NCI-H510A (cell line): ENCODE measurements at places on chromosomes 13 and 19.

GRCh38 chr19:8457209-8457608, 12.4 kb downstream of the HNRNPM start:
- DNase-seq = no peak

DNA sequence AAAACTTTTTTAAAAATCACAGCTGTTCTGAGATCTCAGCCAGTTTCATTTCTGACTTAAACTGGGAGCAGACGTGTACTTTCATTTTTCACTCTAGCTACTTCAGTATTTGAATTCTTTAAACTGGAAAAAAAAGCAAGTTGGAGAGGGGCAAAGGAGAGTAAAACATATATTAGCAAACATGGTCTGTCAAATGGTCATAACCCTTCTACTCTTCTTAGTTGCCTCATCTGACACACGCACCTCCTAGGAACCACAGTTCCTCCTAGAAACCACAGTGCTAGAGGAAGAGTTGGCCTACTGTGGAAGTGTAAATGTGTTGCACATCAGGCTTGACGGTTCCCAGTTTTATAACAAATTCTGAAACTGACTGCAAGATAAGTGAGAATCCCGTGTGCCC, 47.2 kb downstream of the TM9SF2 start:
- DNase-seq = no peak

DNA sequence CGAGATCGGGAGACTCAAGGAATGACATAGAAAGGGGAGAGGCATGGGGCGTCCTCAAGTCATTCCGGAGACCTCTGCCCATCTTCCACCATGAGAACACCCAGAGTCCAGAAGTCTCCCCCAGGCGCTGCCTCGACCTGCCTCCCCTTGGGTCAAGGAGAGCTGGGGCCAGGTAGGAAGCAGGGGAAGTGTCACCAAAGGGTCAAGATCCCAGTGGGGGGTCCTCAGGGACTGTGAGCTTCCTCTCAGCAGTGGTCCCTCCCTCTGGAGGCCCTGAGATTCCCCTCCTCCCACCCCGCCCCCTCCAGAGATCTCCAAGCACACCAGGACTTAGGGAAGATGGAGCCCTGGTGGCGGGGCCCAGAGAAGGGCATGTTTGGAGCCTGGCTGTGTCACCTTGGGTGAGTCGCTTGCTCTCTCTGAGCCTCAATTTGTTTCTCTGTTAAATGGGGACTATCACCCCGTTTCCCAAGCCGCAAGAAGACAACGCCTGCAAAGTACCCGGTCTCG, 919 bp downstream of the DACT3 start:
- DNase-seq = no peak

DNA sequence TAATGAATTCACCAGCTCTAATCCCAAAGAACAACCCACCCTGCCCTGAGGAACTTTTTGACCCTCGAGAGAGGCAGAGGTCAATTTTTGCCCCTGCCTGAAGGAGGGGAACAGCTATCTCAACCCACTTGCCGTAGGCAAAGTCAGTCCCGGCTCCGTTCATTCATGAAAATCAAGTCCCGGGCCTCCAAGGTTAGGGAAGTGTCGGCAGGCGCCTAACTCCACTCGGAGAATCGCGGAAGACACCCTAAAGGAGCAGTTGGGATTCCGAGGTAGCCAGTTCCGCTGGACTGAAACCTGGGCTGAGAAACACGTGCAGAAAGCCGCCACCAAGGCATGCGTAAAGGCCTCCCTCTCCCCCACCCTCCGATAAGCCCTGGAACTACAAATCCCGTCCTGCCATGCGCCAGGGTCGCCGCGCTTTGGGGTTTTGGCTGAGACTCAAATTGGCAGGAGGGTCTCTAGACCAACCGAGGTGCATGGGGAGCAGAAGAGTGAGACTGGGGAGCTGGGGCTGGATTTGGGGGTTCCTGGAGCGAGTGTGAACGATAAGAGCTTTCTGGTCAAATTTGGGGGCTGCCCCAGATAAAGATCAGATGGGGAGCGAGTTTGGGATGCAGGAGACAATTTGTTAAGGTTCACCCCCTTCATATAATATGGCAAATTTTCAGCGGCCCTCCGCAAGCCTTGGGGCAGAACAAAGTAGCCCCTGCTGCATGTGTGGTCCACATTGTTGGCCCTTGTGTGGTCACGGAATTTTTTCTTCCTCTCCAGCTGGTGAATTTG, at the start of gene TNPO2:
Gene TNPO2, minus strand, starts transcription at position 292 of the 786 bp plus-strand sequence. CDS start 2,955 bp downstream, outside the sequence.
- DNase-seq = no peak

GRCh38 chr19:35006999-35007365, 6.9 kb downstream of the GRAMD1A start:
- DNase-seq = no peak

DNA sequence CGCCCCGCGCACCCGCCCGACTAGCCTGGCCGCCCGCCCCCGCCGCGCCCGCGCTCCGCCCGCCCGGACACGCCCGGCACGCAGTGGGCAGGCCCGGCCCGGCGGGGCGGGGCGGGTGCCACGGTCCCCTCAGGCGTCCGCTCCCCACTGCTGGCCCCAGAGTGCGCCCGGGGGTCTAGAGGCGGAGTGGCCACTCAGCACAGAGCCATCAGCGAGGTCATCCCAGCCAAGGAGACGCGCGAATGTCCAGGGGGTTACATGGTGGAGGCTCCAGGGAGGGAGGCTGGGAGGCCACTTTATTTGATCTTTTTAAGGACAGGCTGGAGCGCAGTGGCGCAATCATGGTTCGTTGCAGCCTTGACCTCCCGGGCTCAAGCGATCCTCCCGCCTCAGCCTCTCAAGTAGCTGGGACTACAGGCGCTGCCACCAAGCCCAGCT, 236 bp upstream of the TINCR start:
- no peak for DNase-seq

DNA sequence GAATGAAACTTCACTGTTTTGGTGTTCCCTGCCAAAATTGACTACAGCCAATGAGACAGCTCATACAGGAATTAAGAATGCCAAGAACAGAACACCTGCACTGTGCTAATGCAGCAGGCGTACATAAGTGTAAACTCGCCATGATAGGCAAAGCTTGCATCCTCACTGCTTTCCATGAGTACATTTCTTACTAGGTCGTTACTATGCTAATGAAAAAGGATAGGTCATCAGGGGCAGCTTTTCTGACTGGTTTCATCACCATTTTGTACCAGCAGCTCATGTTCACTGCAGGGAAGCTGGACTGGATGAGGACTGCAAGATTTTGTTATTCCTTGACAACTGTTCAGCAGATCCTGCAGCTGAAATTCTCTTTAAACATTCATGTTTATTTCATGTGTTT, 1383.8 kb downstream of the EFNB2 start:
- no peak for DNase-seq

GRCh38 chr19:21498651-21499050, 6.8 kb upstream of the ZNF429 start:
- no peak for DNase-seq

DNA sequence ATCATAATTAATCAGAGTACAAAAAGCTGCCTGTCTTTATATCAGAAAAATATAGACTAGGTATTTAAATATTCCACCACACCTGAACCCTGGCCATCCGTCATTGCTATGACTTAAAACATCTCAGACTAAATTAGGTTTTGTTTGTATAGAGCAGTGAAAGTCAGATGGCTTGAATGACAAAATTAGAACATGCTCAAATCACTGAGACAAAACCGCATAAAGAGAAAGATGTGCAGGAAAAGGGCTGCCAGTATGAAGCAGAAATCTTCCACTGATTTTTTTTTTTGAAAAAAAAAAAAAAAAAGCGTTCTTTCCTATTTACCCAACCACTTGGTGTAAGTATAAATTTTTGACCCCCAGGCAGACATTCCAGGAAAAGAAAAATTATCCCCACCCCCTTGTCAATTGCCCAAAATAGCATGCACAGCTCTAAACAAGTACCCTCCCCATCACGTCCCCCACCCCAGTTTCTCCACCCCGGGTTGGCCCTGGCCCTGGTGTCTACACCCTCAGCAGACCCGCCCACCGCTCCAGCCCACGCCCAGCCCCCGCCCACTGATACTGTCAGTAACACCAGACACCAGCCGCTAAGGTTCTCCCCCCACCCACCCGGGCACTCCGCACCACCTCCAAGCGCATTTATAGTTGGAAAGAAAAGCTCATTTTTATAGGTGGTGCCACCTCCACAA, 118.6 kb downstream of the URI1 start:
- no peak for DNase-seq

DNA sequence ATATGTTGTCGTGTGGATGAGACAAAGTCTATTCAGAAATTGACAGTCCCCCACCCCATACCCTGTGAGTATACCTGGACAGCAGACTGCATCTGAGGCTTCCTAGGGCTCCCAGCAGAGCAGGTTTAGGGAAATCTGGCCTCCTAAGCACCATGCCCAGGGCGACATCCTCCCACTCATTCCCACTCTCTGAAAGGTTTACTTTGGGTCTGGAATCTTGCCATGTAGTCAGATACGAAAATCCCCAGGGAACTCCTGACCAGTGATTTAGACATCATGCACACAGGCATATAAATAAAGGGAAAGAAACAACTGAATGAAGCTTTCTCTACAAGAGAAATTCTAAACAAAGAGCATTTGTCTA, 717 bp upstream of the NALCN start:
- DNase-seq = no peak

- DNase-seq = no peak
These were observed 592 bp downstream of the CLPTM1 start for GRCh38 chr19:44955505-44956439.

- no peak for DNase-seq
These were observed 3.2 kb downstream of the NFIC start for GRCh38 chr19:3369337-3370213.
